T47D (cell line): ENCODE measurements at places on chromosomes 2 and 18.

- no peak for DNase-seq
Measured at GRCh38 chr2:128726911-128727310, 408.2 kb upstream of the HS6ST1 start.

DNA sequence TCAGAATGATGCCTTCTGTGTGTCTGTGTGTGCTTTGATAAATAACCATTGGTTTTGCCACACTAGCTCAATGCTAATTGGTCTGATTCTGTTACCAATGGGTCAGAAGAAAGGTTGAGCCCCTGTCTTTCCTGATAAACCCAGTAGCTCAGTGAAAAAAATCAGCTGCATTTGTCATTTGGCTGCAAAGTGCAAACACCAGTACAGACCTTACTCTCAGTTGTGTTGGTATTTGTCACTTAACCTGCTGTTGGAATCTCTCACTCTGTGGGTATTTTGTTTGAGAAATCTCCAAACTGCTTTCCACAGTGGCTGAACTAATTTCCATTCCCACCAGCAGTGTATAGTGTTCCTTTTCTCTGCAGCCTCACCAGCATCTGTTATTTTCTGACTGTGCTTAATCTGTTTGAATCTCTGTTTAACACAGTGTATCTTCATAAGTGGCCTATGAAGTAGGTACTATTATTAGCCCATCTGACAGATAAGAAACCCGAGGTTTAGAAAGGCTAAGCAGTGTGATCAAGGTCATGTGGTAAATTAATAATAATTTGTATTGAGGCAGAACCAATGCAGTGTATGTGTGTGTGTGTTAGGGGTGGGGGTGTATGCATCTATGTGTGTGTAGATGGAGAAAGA lies 26.7 kb downstream of the LIMS1 start:
- no peak for DNase-seq

GRCh38 chr18:25062720-25063119 lies 289.2 kb downstream of the ZNF521 start:
- no peak for DNase-seq

GRCh38 chr2:176079831-176080539 lies 3.8 kb downstream of the EVX2 start:
- DNase-seq, result no peak

GRCh38 chr18:59917422-59917821 lies 17.6 kb downstream of the PMAIP1 start:
- no peak for DNase-seq

DNA sequence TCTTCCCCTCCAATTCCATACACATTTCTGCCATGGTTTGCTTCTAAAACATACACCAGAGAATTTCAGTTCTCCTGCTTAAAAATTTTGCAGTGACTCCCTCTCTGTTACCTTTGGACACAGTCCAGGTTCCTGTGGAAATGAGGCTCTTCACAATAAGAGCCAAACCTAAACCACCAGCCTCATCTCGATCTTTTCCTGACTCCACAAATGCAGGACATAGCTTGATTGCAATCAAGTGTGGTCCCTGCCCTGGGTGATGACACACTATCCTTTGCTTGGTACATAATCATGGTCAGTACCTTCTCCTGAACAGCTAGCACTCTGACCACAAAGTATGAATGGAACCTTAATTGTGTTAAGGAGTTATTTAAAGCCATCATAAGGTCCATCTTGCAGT lies 134.9 kb upstream of the CHAC2 start:
- DNase-seq, result no peak

- peak; percentile 28 for DNase-seq
Measured at GRCh38 chr18:59517446-59518165, 158.5 kb upstream of the LMAN1 start.

DNA sequence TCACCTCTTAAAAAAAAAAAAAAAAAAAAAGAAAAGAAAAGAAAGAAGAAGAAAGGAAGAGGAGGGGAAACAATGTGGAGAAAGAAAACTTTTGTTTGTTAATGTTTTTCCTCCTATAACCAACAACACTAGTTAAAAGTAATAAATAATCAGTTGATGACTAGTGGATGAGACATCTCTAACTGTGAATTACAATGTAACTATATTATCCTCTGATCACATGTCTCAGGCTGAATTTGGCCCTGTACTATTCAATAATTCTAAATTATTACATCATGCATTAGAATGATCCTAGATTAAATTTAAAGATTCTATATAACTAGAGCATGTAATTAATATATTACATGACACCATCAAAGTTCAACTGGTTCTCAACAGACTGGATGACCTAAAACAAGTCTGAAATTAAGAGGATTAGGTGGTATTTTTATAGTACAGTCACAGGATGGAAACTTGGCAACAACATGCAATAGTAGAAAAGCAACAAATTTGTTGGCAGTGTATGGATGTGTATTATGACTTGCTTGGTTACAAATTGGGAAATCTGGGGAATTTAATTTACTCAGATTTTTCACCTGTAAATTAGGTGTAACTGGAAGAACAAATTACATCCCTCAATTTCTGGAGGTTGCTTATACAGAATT lies 269.3 kb upstream of the SETBP1 start:
- DNase-seq, result no peak

GRCh38 chr2:55896633-55897032 lies 26.9 kb downstream of the EFEMP1 start:
- no peak for DNase-seq

DNA sequence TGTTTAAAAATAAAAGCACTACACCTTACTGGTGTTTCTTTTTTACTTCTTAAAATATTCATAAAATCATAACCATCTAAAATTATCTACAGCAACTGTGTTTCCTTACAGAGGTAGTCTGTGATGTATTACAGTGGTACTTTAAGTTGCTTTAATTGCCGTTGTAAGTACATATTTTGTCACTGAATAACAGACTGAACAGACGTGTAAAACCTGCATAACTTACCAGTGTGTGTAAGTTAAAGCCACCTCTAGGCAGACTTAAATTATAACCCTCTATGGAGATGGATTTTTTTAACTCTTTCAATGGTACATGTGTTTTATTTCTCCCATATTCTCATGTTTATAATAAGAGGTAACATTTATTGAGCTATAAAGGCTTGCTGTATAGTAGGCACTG lies 166.8 kb downstream of the NR4A2 start:
- no peak for DNase-seq

- DNase-seq, result no peak
Measured at GRCh38 chr2:130735200-130735599, 6.3 kb downstream of the GPR148 start.

DNA sequence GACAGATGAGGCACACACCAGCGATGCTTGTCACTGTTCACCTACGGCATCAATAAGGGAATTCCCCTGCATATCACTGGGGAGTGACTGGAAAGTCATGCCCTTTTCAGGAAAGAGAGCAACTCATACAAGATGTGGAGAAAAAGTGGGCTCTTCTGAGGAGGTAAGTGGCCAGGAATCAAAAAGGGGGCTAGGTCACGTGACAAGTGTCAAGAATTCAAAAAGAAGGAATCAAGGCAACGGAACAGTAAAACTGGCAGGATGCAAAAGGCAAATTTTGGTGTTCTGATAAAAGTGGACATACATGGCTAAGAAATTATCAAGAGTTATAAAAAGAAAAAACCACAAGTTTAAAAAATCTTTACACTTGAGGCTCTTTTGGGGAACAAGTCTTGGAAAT lies 190.7 kb upstream of the ACAA2 start:
- DNase-seq, result no peak

GRCh38 chr2:45120546-45120945 lies 111.3 kb upstream of the SIX2 start:
- DNase-seq, result peak; percentile 58

DNA sequence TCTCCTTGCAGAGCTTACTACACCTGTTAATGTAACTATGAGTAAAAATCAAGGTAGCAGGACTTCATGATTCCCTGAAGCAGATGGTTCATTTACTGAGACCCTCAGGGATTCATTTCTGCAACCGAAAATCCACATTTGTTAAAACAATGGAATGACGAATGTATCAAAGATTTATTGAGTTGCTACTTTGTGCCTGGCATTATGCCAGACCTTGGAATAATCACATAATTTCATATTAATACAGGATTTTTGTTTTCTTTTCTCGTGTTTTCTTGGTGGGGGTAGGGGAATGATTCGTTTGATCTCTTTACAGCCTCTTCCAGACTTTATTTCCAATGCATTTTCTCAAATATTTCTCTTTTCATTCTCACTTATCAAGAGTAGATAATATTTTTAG lies 8.9 kb upstream of the KIF5C start:
- no peak for DNase-seq

DNA sequence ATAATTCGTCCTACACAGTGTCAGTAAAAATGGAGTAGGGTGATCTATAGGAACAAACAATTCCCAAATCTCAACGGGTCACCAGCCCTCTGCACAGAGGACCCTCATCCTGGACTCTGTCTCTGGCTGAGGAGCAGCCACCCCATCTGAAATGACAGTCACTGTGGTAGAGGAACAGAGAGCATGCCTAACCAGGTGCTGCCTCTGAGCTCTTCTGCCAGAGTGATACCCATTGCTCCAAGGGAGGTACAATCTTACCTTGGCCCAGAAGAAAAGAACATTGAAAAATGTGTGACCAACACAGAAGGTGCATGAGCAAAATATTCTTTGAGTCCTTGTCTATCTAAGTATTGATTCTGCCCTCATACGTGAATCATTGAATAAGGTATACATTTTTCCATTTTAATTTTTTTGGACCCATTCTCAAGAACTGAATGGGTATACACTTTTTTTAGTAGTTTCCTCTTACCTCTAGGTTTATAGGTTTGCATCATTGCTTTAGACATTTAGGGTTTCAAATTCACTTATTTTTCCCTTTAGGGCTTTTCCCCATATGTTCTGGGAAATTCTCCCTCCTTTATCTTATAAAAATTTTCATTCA lies 8.7 kb downstream of the SP140 start:
- no peak for DNase-seq

DNA sequence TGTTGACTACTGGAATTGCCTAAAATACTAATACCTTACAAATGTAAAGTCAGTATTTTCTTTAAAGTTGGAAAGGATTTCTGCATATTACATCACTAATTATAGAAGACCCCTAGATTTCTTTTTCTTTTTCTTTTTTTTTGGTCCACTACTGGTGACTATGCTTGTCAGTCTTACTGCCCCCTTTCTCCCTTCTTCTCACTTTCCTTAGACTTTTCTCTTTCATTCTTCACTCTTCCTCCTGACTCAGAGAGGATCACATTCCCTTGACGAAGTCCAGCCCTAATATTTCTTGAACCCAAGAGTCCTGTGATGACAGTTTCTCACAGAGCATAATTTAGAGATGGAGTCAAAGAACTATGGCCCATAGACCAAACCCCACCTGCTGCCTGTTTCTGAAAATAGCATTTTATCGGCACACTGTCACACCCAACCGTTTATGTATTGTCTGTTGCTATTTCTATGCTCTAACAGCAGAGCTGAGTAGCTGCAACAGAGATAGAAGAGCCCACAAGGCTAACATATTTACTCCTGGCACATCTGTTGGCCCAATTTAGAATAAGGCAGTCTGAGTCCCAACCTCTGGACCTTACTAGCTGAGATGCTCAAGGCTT lies 40.6 kb upstream of the RIOK3 start:
- no peak for DNase-seq

DNA sequence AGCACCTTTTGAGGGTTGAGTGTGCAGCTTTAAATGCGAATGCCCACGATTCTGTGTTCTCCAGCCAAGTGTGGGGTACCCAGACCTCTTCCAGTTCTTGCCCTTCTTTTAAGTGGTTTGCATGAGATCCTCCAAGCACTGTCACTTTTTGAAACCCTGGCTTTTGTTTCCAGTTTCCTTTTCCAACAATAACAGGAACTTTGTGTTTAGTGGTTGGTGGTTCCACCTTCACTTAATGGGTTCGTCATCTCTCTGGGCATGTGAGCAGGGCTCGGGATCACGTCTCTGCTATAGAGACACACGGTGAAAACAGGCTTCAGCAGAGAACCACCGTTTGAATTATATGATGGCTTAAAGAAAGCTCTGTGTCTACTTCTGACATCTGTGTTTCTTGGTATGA lies 197.6 kb downstream of the LDLRAD4 start:
- DNase-seq, result no peak

- peak; percentile 25 for DNase-seq
Measured at GRCh38 chr2:208407667-208408066, 1.1 kb downstream of the PTH2R start.

DNA sequence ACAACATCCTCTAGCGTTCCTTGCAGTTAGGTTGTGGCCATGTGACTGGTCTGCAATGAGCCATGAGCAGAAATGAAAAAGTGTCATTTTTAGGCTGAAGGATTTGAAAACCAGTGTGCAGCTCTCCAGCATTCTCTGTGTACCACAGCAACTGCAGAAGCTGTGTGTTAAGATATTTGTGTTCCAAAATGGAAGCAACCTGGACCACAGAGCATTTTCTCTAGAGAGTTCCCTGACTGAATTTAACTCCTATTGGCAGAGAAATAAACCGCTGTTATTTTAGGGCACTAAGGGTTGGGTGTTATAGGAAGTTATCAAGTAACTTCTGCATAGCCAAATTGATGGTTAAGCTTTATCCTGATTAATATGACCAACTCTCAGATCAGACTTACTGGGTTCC lies 257.2 kb upstream of the THUMPD2 start:
- no peak for DNase-seq

DNA sequence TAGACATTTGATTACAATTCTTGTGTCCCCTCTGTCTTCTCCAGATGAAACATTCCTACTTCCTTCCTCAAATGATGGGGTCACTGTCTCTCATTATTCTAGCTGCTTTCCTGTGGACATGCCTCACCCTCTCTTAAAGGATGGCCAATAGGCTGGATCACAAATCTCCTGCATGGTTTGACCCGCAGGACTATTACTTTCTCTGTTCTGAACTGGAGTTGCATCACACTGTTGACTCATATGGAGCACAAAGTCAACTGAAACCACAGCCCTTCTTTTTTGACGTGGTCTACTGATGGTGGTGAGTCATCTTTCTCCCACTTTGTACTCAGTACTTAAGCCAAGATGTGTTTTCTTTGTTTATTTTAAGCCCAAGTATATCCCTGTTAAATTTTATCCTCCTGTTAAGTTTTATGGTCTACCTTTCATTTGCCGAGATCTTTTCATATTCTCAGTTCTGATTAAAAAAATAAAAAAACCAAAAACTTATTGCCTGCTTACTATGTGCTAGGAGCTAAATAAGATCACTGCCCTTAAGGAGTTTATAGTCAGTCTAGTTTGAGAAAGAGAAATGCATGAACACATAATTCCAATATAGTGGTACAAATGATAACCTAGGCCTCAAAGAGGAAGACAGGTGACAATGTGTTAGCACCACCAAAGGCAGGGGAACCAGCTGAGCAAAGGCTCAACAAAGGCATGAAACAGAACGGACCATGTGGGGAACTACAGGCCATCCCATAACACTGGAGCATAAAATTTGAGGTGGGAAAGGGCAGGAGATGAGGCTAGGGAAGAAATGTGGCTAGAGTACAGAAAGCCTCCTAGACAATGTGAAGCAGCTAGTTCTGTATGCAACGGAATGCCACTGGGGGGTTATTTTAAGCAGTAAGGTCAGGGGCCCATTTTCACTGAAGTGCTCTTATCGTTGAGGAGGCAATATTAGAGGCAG lies 67.6 kb upstream of the ZFP36L2 start:
- DNase-seq, result no peak

GRCh38 chr2:196747400-196747799 lies 52.1 kb downstream of the GTF3C3 start:
- DNase-seq, result no peak

GRCh38 chr2:195317550-195317949 lies 339.5 kb upstream of the SLC39A10 start:
- DNase-seq, result no peak
